ENCODE measurements at places on chromosomes 12 and 14.

GRCh38 chr12:53265783-53266182, 2.3 kb upstream of the ESPL1 start:
- DNase-seq, result no peak

GRCh38 chr14:93073910-93074769, 41.6 kb downstream of the ITPK1 start:
- DNase-seq, result no peak

DNA sequence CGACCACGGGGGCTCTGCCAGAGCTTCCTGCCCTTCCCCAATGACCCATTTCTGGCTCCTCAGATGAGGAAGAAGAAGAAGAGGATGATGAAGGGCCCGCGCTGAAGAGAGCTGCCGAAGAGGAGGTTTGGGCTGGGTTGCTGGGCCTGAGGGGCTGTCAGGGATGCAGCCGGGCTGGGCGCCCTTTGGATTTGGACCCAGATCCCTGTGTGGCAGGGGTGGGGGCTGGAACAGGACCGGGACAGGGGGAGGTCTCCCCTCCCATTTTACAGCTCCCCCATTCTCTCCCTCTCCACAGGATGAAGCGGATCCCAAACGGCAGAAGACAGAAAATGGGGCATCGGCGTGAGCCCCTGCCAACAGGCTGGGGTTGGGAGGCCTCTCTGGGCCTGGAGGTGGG, 2.2 kb upstream of the LAG3 start:
- DNase-seq, result no peak

DNA sequence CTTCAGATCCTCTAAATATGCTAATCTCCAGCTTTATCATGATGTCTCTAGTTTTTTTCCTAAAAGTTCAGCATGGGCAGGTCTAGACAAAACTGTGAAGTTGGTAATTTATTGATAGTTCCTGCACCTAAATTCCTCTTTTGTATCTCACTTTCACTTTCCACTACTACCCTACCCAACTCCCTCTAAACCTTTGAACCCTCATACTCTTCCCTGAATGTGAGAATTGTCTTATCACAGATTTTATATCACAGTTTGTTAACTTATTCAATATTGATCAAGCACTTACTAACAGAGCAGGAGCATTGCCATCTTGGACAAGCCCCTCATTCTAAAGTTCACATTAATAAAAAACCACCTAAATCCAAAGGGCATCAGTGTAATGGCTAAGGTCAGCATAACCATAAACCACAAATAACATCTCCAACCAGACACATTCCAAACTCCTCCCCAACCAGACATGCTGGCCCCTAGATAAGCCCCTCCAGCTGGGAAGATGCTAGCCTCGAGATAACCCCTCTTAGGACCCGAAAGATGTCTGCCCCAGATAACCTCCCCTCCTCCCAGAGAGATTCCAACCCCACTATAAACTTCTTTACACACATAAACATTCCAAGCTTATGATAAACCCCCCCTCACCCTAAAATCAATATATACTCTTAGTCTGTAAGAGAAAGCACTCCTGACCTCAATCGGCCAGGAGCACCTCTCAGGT, 78.7 kb downstream of the FSCB start:
- DNase-seq, result no peak

DNA sequence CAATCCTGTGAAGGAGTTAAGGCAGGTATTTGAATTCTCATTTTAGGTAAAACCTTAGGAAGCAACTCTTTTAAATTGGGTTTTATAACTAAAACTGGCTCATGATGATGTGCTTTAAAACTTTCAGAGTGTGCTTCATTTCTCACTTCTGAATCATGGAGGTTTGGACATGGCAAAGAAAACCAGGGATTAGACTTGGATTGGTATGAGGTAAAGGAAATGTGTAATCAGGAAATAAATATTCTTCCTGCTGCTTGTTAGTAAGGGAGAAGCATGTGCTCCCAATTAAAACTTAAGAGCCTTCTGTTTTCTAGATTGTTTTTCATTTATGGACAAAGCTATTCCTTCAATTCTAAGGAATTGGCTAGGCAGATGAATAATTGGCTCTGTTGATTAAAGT, 57.4 kb downstream of the FBXO33 start:
- no peak for DNase-seq

DNA sequence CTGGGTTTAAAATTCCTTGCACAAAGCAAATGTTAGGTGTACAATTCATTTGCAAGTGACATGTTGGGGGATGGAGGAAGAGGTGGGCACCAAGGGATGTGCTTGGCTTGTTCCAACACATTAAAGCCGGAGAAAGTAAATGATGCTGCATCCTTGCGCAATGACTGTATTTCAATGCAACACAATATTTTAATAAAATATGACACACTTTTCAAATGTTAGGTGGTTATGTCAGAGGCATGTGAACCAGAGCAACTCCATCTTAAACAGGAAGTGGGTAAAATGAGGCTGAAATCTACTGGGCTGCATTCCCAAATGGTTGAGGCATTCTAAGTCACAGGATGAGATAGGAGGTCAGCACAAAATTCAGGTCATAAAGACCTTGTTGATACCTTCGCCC, 53.6 kb upstream of the ARHGAP5 start:
- no peak for DNase-seq

- no peak for DNase-seq
Measured at GRCh38 chr12:108235197-108235984, 103.7 kb downstream of the CMKLR1 start.

DNA sequence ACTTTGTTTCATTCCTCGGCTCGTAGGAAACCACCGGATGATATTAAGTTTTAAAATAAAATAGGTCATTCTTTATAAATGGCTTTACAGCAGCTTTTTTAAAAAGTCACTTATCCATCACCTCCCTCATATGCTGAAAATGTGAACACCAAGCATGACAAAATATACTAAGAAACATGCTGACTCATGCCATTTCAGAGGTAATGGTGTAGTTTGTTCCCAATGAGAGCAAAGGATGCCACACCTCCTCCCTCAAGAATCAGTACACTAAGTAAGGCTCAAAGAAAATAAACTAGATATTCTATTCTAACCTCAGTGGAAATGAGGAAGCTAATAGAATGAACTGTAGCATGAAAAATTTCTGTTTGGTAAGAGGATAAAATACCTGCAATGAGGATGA, 5.5 kb upstream of the DIO2 start:
- no peak for DNase-seq

DNA sequence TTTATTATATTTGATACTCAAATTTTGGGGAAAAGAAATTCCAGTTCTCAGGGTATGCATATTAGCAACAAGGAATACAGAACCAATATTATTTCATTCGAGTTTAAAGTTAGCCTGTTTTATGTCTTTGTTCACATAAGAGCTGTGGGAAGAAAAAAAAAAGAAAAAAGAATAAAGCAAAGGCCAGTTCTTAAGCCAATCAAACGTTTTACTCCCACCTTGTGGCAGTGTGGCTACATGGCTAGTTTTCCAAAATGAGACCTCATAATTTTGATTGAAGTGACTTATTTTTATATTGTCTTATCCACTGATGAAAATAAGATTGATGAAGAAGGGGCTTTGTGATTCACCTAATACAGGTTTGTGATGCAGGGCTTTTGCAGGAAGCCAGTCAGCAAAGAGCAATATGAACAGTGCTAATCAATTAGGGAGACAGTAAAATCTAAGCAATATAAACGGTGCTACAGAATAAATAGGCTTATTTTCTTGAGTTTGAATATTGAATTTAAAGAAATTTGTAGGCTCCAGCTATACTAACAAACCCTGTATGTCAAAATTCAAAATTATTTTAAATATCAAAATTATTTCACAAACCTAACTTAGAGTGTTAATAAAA, 624.1 kb upstream of the FOXG1 start:
- DNase-seq, result no peak

DNA sequence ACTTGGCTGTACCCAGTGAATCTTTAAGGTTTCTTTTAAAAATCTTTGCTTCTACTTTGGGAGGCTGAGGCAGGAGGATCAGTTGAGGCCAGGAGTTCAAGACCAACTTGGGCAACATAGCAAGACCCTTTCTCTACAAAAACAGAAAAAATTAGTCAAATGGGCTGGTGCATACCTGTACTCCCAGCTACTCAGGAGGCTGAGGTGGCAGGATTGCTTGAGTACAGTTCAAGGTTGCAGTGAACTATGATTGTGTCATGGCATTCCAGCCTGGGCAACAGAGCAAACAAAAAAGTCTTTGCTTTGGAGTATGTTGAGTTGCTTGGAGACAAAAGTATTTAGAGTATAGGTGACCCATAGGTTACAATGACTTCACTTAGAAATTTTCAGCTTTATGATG, 6.2 kb upstream of the DDX55 start:
- no peak for DNase-seq

DNA sequence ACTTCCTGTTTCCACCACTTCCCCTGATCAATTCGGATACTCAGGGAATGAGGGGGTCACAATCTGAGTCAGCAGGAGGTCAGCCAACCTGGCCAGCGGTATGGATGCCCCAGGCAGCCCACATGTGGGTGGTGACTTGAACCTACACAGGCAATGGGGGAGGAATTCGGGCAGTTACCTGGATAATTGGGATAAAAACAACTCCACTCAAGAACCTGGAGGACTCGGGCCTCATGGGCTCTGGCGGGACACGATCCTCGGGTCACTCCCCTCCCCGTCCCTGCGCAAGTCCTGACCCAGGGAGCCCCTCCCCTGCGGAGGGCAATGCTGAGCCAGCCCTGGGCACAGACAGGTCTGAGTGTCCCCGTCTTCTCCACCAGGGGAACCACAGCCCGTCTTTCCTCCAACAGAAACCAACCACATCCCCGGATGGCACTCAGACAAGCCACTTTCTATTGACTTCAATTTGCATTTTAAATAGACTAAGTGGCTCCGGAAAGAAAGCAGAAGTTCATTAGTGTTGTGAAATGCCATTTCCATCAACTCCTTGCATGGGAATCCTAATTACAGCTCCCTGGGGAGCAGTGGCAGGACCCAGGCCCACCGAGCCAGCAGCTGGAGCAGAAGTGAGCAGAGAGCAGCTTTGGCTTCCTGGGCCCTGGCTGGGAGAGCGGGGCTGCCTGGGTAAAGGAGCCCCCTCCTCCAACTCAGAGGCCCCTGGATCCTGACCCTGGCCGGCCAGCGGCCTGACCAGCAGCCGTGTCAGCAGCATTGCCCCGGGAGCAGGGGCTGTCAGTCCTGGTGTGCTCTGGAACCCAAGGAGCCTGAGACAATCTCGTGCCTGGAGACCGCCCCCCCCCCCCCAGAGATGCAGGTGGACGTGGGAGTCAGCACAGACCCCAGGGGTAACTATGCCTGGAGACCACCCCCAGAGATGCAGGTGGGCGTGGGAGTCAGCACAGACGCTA, 374.1 kb downstream of the ADGRD1 start:
- DNase-seq, result no peak

DNA sequence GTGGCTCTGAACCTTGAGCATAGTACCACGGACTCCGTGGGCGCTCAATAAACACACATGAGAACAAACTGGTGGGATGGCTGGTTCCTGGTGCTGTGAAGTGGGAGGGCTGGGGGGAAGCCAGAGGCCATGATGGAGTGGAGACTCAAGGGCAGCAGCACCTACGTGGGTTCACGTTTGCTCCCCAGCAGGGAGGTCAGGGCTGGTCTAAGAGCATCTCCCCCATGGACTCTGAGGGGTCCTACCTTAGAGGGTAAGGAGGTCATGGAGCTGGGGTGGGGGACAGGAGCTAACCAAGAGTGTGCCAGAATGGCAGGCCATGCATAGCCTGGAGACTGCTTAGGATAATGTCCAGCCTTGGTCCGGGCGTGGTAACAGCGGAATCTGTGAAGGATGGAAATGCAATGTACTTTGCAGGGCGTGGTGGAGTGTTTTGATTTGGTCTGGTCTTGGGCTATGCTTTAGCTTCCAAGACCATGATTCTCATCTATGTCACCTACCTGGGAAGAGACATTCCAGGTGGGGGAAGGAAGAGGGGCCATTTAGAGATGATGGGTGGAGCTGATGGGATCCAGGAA, 103.0 kb downstream of the PRMT8 start:
- DNase-seq, result no peak

DNA sequence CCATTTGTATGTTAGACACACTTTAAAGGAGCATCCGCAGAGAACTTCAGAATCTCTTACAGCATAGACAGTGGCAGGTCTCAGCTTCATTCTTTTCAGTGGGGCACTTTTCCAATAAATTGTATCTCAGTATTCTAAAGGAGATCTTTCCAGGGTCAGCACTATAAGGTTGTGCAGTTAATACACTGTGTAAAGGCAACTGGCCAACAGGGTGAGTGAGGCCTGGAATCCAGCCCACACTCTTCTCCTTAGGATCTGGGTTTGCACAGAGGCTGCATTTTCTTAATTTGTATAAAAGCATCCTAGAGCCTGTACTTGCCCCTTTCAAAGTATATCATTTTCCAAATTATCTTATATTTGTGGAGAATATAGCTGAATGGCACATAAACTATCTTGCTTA, 94.2 kb downstream of the MYF5 start:
- no peak for DNase-seq

- no peak for DNase-seq
Measured at GRCh38 chr14:33120966-33121365, 182.3 kb downstream of the NPAS3 start.

DNA sequence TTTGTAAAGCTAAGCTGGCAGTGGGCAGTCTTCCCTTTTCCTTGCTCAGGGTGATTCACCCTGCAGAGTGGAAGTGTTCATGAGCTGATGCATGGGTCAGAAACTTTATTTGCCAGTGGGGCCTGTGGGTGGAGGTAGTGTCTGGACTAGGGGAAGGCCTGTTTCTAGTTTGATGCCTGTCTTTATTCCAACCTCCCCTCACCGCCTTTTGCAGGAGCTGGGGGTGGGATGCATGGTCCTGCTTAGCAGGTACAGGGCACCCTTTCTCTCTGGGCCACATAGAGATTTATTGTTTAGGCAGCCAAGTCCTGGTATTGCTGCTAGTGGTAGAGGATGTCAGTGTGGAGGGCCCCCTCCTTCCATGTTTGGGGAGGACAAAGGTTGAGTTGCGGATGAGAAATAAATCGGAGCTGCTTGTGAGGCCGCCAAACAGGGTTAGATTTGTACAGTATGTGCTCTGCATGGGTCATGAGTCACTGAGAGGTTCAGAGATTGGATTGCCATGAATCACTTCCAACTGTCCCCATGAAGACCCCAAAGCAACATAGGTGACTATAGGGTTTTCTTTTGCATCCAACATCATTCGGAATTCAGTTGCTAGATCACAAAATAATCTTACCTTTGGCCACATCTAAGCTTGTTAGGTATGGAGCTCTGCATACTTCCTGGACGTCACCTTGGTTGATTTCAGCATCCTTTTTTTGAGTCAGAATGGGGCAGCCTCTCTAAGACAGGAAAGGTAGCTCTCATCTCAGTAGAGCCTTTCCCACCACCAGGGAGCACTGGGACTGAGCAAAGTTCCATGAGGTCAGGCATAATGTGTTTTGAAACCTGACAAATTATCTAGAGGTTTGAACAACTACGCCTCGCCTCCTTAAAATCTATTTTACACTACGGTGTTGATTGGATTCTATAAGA, 8.8 kb downstream of the SMOC1 start:
- DNase-seq, result no peak

All from stimulated activated CD8-positive, alpha-beta memory T cell treated with anti-CD3 and anti-CD28 coated beads, Interleukin-4, amount 100 ng/mL, for 48 hours (primary cell).